ENCODE measurements at places on chromosomes 1 and 21.
A peak's percentile ranks its signal among the peaks of the same experiment; 100 is the strongest.

- no peak for DNase-seq
Observed at GRCh38 chr1:87044424-87044823, 130.0 kb downstream of the HS2ST1 start.

- DNase-seq = no peak
Observed at GRCh38 chr1:91712981-91713841, 172.7 kb downstream of the TGFBR3 start.

- DNase-seq = peak; percentile 20
Observed at GRCh38 chr1:157442065-157442464, 110.2 kb downstream of the FCRL5 start.

DNA sequence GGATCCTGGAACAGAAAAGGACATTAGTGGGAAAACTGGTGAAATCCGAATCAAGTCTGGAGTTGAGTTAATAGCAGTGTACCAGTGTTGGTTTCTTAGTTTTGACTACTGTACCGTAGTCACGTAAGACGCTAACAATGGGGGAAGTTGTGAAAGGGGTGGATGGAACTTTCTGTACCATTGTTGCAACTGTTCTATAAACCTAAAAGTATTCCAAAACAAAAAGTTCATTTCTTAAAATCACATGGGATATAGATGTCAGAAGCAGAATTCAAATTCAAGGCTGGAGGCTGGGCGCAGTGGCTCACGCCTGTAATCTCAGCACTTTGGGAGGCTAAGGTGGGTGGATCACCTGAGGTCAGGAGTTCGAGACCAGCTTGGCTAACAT is 16.9 kb downstream of the ARHGEF19 start:
- DNase-seq = no peak

- no peak for DNase-seq
Observed at GRCh38 chr1:217139513-217139912, 416.3 kb upstream of the ESRRG start.

GRCh38 chr1:211646566-211646965 is 28.9 kb downstream of the NEK2 start:
- no peak for DNase-seq

DNA sequence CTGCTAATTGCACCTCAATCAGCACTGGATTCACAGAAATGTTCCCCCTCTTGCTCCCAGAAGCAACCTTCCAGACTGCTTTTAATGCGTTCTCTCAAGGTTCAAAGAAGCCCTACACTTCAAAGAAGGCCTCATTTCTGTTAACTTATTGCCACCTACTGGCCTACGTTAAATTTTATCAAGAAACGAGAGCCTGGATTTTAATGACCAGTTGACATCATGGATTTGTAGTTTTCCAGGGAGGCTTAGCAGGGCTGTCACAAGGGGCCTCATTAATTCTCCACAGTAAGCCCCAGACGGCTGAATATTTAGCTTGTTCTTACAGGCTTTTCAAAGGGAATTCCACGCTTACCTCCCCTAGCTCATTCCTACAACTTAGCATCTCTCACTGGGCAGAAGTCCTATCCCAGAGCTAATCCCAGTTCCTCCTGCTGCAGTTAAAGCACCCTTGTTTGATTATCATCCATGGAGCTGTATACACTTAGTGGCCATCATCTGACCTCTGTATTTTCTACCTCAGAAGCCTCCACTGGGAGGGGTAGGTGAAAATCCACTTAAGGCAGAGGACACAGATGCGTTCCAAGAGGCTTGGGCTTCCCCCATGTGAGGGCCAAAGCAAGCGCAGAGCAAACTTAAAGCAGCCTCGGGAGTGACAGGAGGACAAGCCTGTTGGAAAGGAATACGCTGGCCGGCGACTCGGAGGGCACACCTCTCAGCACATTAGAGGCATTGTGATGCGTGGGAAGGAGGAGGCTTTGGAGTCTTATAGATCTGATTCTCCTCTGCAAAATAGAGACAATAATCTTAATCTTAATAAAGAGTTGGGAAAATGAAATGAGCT is 32.2 kb upstream of the CYP4X1 start:
- DNase-seq = peak; percentile 38

DNA sequence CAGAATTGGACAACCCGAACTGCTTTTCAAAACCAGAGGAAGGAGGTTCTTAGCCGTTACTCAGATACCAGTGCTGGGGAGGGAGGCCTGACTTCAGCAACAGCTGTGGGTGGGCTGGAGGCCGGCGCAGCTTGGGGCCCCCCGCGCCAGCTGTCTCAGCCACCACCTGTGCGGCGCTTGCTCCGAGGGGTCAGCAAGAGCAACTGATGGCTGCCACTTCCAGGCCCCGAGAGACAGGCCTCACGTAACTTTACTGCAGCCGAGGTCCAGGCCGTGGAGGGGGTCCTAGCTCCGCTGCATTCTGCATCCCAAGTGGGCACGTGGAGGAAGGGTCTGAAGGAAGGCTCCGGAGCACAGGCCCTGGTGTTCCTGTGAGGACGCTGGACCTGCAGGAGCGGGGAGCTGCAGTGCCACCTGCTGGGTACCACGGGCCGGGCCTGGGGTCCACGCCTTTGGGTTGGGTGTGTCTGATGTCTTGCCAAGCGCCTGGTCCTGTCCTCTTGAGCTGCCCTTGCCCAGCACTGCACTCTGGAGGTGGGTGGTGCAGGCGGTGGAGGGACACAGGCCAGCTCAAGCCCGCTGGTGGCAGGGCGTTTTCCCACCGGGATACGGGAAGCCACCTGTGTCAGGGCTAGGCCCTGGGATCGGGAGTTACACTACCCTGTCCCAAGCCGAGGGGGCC is 9.8 kb downstream of the THAP3 start:
- peak; percentile 22 for DNase-seq

DNA sequence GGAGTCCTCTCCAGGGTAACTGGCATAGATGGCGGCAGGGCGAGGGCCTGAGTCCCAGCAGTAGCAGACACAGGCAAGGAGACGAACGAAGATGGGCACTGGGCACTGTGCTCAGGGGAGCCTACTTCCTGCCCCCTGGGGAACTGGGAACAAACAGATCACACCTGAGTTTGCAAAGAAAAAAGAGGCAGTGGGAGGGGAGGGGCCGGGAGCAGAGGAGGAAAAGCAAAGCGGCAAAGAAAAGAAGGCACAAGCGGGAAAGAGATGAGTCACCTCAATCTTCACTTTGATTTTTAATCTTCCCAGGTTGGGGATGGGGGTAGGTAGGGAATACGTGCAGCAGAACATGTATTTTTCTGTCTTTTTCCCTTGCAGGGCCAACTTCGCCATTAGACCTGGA is 44.0 kb downstream of the ZSCAN20 start:
- DNase-seq = no peak

DNA sequence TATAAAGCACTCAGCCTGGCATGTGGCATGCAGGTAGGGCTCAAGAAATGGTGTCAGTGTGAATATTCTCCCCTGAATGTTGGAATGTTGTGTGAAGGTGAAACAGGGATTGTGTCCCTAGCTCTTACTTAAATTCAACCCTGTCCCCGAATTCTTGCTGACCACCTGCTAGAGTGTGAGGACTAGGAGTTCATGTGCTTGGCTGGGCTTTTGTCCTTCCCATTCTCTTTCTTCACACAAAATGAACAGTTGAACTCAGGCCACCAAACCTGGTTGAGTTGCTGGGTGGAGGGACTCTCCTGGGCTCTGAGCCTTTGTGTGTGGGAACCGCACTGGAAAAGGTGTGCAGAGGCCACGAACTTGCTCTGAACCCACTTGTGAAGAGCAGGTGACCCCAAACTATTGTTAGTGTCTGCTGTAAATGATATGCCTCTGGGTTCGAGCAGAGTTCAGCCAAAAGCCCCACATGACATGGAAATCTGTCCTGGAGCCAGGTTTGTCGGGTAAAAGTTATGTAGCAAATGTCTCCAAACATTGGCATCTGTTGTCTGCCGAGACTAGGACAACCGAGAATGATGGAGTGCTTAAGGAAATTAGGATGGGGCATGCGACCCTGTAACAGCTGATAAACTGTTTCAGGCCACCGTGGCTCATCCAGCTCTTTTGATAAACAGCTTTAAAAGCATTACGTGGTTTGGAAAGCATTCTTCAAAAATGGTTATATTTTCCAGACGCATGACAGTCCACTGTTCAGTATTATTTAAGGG is 144.2 kb downstream of the DHRS3 start:
- DNase-seq = no peak

DNA sequence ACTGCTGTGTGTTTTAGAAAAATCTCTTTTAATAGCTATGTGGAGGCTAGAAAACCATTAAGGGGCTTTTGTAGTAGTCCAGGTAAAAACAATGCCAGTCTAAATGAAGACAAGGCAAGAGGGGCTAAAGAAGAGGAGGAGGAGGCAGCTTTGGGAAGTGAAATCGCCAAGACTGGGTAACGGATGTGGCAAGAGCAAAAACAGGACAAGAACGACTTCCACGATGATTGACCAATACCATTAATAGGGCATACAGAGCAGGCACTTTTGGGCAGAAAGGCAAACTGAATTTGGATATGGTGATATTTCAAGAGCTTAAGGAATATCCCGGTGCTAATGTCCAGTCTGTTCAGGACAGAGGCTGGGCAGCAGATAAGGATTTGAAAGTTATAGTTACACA is 22.0 kb downstream of the COA6 start:
- no peak for DNase-seq

- no peak for DNase-seq
Observed at GRCh38 chr1:173424782-173425407, 52.2 kb upstream of the PRDX6 start.

DNA sequence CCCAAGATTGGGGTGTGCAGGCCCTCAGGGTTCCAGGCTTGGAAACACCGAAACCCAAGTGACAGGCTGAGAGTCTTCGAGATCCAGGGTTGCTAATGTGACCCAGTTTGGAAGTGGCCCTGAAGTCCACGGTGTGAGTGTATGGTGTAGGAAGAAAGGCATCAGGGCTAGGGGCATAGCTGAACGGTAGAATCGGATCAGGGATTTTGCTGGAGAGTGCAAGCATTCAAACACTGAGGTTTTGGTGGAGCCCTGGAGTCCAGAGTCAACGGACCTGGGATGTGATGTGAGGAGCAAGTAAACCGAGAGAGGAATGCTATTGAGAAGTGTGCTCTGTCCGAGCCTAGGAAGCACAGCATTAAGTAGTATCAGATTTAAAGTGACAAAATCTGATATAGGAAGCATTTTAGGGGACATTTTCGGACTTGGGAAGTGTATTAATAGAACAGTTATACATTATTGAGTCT is 958 bp downstream of the NFYC start:
- DNase-seq = peak; percentile 54

DNA sequence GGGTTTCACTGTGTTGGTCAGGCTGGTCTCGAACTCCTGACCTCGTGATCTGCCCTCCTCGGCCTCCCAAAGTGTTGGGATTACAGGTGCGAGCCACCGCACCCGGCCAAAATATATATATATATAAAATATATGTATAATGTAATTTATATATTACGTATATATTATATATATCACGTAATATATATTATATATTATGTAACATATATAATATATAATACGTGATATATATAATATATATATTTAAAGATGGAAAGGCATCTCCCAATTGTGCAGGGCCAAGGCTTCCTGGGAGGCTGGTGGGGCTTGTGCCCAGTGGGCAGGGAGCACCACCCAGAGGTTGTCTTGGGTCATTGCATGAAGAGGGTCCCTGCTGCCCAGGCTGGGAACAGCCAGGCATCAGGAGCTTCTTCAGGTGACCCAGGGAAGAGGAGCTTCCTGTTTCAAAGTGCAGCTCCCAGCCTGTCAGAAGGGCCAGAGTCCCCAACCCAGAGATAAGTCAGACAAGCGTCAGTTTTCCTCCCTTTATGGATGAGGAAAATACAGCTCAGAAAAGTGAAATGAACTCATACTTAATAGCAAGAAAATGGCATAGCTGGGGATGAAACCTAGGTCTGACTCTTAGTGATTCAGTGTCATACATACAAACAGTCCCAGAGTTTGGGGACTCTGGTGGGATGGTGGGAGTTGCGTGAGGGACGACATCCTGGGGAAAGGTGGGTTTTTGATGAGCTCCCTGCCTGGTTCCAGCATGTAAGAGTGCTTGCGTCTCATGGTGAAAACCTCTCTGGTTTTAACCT is 12.0 kb downstream of the UBE2Q1 start:
- peak; percentile 78 for DNase-seq

- no peak for DNase-seq
Observed at GRCh38 chr1:156591181-156591431, 470 bp upstream of the NAXE start.

- DNase-seq = no peak
Observed at GRCh38 chr1:7504438-7504720, 266.7 kb upstream of the VAMP3 start.

DNA sequence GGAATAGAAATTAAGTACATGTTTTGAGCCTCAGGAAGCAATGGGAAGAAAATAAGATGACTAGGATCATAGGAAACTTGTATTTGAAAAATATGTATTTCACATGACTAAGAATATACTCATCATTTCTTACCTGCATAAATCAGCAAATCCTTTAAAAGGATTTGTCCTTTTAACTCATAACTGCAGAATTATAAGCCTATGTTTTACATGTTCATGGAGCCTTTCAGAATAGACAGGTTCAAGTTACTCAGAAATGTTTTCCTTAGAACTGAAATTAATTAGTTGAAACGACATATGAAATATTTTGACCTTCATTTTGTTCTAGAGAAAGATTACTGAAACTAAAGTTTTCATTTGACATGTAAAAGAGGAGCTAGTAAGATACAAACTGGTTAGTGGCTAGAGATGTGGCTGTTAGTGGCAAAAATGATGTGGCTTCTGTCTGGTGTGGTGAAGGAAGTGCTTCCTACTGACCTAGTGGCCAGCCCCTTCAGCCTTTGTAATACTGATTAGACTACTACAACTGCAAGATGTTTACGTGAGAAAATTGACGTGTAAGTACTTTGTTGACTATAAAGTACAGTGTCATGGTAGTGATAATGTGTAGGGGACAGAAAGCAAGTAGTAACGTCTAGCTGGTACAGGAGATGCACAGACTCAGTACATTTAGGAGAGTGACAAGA is 54.7 kb downstream of the PACC1 start:
- DNase-seq = no peak

DNA sequence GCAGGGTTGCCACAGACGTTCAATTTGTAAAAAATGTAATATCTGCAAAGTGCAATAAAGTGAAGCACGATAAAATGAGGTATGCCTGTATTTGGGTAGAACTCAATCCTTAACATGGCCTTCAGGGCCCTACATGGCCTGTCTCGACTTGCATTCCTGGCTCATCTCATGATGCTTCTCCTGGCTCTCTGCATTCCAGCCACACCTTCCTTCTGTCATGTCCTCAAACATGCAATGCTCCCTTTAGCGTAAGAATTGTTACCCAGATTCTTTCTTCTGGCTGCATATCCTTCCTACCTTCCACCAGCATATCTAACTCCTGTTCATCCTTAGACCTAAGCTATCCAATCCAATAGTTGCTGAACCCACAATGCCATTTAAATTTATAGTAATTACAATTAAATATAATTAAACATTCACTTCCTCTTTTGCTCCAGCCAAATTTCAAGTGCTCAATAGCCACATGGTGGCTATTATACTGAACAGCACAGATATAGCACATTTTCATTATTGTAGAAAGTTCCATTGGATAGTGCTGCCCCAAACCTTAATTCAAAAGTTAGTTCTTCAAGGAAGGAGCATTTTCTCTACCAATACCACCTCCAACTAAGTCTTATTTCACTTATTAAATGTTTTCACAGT is 32.6 kb downstream of the FGGY start:
- no peak for DNase-seq

- no peak for DNase-seq
Observed at GRCh38 chr1:29289493-29289892, 53.2 kb downstream of the PTPRU start.

All from ACHN (cell line).